ENCODE measurements at places on chromosomes 11 and 22.

GRCh38 chr11:1358286-1358685 lies 31.4 kb upstream of the BRSK2 start:
- DNase-seq: no peak

DNA sequence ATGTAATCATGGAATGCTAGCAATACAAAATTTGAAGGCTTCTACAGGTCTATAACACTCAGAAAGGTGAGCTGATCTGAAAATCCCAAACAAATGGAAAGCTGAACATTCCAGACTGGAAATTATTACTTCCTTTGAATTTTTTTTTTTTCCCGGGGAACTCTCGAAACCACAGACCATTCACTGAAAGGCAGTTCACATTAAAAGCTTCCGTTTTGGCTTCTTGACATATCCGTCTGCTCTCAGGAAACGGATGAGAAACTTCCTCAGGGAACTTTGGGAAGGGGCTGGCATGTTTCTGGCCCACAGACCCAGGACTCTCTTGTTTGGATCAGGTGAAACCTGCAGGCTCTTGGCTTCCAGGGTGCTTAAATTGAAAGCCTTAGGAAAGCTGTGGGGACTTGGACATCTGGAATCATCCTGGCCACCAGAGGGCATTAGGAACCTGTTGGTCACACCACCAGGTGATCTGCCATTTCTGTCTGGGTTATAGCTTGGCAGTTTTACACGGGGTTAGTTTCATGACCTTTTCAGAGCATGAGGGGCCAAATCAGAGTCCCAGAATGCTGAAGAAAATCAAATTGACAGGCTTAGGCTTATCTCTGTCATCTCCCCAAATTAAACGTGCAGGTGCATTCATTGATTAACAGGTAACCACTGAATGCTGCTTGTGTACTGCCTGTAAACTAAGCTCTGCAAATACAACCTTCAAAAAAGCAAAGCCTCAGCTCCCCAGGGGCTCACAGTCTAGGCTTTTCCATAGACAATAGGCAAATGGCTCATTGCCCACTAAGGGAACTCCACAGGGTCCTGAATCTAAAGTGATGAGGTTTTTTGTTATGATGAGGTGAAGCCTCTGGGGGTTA lies 22.7 kb upstream of the GRAMD1B start:
- DNase-seq: peak; percentile 64

- no peak for DNase-seq
These were observed 16.0 kb upstream of the POU2AF1 start for GRCh38 chr11:111395081-111395480.

DNA sequence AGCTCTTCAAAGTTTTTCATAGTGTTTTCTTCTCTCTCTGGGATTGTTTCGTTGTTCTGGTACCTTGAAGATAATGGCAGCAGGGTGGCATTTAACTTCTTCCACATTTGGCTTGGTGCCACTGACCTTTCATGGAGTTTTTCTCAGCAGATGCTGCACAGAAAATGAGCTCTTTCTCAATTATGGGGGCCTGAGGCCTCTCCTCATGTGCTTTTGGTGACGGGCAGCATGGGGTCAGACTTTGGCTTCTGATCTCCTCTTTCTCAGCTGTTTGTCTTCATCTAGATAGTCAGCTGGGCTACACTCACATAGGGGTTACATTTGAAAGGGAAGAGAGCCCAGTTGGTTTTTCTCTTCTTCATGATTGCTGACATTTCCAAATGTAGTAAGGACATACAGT lies 76.3 kb downstream of the FAT3 start:
- no peak for DNase-seq

DNA sequence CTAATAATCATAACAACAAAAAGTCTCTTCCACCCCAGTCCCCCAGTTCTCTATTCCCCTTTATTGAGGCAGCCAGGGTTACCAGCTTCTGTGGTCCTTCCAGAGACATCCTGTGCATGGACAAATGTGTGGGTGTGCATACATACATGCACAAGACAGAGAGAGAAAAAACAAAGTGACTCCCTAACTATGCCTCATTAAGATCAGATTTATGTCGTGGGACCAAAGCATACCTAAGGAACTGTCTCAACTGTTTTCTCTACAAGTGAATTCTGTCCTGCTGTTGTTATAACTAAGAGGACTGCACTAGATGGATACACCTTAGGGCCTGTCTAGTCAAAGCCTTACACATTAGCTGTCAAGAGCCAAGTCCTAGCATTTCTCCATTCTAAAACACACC lies 106.7 kb downstream of the MRTFA start:
- DNase-seq: no peak

DNA sequence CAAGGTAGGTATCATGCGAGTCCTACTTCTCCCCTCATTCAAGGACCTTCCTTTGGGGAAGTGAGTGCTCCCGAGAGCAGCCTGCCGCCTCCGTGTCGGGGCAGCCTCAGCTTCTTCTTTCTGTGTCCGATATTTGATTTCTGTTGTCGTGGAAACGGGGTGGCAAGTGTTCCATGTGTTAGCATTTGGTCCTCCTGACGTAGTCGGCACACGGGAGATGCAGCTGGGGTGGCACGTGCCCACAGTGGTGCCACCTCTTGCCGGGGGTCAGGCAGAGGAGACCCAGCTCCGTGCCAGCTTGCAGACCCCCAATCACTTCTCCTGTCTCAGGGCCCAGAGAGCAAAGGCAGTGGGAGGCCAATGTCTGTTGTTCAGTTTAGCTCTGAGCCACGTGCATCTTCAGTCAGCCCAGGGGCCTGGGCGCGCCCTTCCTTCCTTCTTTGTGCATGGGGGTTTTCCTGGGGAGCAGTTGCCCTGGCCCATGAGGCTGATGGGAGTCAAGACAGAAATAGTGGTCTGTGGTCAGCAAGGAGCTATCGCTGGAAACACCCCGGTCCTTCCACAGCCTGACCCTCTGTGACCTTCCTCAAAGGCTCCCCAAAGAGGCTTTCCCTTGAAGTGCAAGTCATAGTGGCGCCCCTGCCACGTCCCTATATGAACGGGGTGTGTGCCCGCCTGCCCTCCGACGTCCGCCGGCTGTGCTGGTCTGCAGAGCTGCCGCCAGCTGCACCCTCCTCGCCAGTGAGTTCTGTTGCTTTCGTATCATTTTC lies 44.5 kb downstream of the PARVB start:
- DNase-seq: no peak

GRCh38 chr11:133198438-133198837 lies 333.9 kb downstream of the OPCML start:
- DNase-seq: no peak

- no peak for DNase-seq
These were observed 39.7 kb downstream of the ME3 start for GRCh38 chr11:86632499-86633269.

GRCh38 chr11:6737872-6738466 lies 33.8 kb downstream of the OR2AG2 start:
- peak; percentile 34 for DNase-seq

DNA sequence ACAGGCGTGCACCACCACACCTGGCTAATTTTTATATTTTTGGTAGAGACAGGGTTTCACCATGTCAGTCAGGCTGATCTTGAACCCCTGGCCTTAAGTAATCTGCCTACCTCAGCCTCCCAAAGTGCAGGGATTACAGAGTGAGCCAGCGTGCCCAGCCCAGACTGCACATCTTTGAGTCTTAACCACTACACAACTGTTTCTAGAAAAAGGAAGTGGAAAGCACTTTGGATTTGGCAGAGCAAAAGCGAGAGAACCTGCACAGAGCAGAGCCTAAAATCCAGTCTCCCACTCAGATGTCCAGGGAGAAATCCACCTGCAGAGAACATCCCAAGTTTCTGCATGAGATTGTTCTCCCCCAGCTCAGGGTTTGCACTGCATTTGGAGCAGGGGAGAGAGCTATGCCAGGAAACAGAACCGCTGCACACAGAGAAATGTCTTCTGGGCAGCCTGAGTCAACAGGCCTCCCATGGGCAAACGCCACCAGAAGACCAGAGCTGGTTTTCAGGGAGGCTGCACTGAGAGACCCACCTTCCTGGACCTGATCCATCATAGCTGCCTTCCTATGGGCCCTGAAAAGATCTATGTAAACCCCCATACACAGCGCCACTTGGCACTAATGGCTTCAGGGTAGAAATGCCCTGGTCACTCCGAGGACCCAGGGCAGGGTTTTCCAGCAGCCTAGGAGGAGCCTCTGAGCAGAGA lies 54.0 kb downstream of the RPUSD4 start:
- DNase-seq: peak; percentile 16

- no peak for DNase-seq
These were observed 96.6 kb downstream of the SGSM3 start for GRCh38 chr22:40466976-40467375.

- no peak for DNase-seq
These were observed 114.9 kb downstream of the NAV2 start for GRCh38 chr11:19827399-19828135.

- DNase-seq: no peak
These were observed 742.8 kb downstream of the FAM181B start for GRCh38 chr11:81990659-81991443.

DNA sequence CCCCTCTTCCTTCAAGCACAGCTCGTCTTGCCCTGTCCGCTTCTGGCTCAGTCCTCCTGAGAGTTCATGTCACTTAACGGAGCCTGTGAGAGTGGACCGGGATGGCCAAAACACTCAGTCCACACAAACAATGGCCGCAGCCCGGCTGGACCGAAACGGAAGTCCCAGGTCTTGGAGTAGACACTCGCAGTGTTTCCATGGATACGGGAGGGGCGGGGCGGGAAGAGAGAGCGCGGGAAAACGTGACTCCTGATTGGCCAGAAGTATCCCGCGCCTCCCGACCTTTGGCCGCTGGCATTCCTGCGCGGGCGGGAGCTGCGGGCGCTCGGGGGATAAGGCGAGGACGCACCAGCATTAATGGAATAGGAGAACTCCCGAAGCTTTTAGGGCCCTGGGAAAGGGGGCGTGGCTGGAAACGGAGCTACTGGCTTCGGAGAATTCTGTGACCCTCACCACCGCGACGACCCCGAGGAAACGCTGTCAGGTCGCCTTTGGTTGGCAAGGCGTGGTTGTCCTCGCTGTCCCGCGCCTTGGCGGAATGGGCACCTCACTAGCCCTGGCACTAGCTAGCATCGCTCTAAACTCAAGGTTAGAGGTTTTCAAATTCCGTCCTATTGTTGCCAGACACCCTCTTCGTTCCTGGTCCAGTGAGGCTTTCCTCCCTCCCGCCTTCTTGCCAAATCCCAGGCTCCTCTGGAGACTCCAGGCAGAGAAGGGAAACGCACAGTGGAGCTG lies at the start of the genes NLRP14 and ZNF214:
TSS of gene NLRP14 (plus strand) at position 297 of the 735 bp plus-strand sequence. CDS start 18,108 bp downstream, outside the sequence.
TSS of gene ZNF214 (minus strand) at position 164 of the 735 bp plus-strand sequence. CDS start 17,511 bp downstream, outside the sequence.
- peak; percentile 96 for DNase-seq

GRCh38 chr11:40280159-40281051 lies 1179.0 kb downstream of the LRRC4C start:
- DNase-seq: peak; percentile 73

DNA sequence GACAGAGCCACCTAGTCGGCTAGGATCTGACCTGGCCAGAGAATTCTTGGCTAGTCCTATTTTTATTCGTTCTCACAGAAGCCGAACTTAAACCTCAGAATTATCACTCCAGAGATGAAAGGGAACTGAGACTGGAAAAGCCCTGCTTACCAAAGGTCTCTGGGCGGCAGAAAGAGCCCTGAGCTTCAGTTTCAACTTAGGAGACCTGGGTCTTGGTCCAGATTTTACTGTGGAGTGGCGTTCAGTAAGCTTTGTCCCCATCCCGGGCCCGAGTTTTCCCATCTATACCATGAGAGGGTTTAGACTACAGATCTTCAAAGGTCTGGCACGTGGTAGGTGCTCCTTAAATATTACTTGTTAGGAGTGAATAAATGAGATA lies 516 bp downstream of the NEU3 start:
- no peak for DNase-seq

GRCh38 chr11:67601098-67601497 lies 5.6 kb upstream of the NDUFV1 start:
- no peak for DNase-seq

- no peak for DNase-seq
These were observed 149.0 kb downstream of the PKNOX2 start for GRCh38 chr11:125313271-125314219.

GRCh38 chr11:77109236-77110019 lies 6.8 kb downstream of the OMP start:
- DNase-seq: no peak

GRCh38 chr11:28657378-28658030 lies 549.3 kb downstream of the METTL15 start:
- DNase-seq: no peak

DNA sequence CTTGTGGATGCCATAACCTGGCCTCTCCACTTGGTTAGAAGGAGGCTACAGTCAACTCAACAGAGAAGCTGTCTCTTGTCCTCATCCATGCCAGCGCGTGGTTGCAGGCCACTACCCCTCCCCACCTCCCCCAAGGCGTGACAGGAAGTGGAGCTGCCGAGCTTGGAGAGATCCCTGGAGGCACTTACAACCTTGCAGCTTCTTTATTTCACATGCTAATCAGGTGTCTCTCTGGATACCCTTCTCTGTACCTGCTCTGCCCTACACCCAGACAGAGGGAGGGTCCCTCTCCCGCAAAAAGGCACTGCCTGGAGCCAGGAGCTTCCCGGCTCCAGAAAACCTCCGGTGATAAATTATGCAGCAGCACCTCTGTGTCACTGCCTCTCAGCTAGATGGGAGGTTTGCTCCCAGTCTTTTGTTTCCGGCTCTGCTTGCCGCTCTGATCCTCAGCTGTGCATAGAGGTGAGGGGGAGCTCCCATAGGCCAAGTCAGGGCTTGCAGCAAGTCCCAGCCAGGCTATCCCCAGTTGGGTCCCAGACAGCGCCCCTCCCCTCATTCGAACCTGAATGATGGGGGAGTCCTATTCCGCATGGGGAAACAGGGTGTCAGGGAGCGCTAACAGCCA lies 5.7 kb downstream of the LRP4 start:
- DNase-seq: peak; percentile 87

DNA sequence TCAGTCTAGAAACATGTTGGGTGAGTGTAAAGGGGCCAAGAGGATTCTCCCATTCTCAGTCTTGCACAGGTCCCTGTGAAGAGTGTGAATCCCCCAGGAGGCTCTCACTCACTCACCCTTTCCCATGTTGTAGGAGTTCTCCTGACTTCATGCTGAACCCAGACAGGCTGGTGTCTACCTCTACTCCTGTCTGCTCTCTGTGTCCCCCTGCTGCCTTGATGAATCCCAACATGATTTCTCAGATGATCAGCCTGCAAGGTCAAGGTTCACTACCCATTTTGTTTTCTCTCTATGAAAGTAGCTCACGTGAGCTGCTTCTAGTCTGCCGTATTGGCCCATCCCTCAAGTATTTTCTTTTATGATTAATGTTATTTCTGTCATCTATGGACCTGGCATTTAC lies 500.6 kb downstream of the ETS1 start:
- DNase-seq: no peak

DNA sequence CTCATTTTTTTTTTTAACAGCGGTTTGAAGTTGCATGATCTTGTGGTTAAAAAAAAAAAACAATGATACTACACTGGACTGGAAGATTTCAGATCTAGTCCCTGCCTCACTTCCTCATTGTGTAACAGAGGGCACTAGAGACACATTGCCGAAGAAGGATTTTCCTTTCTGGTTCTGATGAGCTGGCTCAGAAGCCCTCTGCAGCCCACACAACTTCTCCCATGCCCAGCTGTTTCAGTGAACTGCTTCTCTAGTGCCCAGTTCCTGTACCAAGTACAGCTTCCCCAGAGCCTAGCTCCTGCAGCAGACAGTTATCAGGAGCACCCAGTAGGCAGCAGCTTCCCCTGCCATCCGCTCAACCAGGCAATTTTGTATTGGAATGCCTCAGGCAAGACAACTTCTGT lies 29.5 kb upstream of the ANO5 start:
- DNase-seq: no peak
